Endothelial cell (in vitro differentiated cells): ENCODE measurements at places on chromosomes 16 and 17.

- DNase-seq, result no peak
Observed at GRCh38 chr17:42131232-42131631, 8.6 kb downstream of the HSPB9 start.

DNA sequence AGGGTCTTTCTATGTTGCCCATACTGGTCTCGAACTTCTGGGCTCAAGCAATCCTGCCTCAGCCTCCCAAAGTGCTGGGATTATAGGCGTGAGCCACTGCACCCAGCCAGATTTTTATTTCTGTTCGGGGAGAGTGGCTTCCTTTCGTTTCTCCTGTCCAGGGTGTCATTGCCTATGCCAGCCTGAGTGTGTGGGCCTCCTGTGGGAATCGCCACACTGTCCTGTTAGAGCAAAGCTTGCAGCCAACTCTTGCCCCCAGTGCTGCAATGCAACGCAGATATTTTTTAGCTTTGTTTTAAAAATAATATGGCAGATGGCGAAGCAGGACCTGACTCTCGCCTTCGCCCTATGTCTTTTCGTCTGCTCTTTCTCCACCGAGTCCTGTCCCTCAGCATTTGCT is 395.0 kb downstream of the SNX29 start:
- no peak for DNase-seq

- DNase-seq, result no peak
Observed at GRCh38 chr17:26962255-26963162, 331.4 kb upstream of the WSB1 start.

DNA sequence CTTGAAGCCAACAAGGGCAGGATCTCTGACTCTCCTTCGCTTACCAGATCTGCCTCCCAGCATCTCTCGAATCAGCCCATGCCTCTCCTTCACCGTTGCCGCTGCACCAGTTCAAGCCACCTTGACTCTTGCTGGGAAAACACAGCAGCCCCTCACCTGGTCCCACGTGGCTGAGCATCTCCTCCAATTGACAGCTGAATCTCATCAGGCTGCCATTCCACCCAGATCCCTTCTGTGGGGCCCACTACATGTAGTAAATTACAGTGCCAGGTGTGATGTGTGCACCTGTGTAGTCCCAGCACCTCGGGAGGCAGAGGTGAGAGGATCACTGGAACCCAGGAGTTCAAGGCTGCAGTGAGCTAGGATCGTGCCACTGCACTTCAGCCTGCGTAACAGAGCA is 37.8 kb upstream of the C16orf78 start:
- DNase-seq, result no peak

DNA sequence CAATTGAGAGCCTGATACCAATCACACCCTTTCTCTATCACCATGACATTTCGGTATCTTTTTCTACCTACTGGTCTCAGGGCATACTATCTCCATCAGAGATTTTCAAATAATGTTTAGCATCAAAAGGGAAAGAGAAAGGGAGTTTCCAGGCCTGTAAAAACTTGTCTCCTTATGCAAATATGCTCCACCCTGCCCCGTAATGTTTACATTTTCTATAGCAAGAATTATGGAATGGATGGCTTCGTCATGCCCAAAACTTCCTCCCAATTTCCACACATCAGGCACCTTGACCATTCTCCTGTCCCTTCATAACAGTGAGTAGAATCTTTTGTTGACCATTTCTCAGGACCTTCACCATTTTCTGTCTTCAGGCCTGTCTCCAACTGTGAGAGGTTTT is 30.9 kb upstream of the HLF start:
- DNase-seq, result no peak

DNA sequence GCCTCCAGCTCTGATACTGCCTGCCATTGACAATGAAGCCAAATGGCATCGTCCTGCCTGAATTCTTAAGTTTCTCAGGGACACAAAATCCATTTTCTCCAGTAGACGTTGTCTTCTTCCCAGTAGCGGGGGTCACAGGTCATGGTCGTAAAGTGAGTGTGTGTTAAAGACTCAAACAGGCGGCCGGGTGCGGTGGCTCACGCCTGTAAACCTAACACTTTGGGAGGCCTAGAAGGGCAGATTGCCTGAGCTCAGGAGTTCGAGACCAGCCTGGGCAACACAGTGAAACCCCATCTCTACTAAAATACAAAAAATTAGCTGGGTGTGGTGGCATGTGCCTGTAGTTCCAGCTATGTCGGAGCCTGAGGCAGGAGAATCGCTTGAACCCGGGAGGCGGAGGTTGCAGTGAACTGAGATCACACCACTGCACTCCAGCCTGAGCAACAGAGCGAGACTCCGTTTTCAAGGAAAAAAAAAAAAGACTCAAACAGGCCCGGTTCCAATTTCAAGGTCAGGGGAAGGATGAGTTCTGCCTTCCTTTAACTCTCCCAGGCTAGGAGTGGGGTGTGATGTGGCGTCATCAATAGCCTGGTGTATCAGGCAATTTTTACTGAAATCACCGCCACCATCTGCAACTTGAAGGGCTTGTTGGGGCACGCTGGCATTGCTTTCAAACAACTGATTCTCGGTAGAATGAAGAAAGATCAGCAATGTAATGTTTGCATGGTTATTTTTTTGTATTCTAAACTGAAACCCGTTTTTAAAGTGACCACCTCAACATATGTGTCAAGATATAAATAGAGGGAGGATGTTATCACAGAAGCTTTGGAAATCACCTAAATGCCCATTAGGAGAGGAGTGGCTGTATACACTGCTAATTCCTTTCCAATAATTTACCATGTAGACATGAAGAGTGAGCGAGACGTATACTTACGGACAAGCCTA is 91.0 kb downstream of the WSCD1 start:
- no peak for DNase-seq

GRCh38 chr16:84732674-84733352 is 33.0 kb downstream of the USP10 start:
- no peak for DNase-seq

- DNase-seq, result peak; percentile 76
Observed at GRCh38 chr17:78993241-78993956, 13.7 kb upstream of the LGALS3BP start.

DNA sequence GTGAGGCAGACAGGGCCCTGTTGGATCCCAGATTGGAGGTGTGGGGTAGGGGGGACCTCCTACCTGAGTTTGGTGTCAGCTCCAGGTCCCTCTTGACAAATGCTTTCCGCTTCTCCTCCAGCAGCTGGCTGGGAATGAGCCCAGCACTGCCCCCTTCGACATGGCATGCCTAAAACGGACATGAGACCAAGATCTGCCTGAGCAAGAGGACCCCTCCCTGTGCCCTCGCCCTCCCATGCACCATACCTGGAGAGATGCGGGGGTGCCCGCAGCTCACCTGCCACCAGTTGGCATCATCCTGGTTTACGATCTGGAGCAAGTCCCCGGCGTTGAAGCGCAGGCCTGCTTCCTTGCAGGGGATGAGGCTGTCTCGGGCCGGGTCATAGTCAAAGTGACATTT is 26.2 kb downstream of the MPP2 start:
- DNase-seq, result no peak

DNA sequence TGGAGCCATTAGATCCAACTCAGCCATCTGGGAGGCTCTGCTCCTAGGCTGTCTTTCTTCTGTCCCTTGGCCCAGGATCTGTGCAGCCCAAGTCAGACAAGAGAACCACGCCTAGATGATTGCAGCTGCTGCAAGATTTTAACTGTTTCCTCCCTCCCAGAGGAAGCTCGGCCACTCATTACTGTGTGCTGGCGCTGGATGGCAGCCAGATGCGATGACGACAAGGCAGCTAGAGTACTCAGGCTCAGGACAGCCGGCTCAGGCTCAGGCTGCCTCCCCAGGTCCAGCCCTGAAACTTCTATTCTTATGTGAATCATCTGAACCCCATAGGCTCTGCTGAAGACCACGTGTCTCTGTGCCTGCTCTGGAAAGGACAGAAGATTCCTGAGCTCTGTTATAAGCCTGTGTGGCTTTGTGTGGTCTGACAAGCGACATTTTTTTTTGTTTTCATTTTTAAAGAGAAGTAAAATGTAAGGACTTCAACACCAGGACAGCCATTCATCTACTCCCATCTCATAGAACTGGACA is 32.1 kb upstream of the FBXW10B start:
- DNase-seq, result no peak

GRCh38 chr16:11966173-11966572 is 1.2 kb downstream of the TNFRSF17 start:
- DNase-seq, result no peak

DNA sequence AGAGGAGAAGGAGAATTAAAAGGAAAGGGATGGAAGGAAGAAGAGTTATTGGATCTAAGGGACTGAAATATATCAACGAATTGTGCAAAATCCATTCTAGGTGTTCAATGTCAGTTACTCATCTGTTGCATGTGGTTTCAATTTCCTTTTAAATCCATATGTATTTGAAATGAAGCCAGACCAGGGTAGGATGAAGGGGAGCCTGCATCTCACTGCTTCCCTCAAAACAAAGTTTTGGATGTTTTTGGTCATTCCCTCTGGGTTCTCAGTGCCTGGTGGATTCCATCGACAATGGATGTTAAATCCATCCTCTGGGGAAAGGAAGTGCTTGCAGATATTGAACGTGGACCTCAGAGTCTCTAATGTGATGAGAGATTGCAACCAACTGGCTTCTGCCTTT is 103.5 kb upstream of the XYLT1 start:
- DNase-seq, result no peak

- no peak for DNase-seq
Observed at GRCh38 chr16:26464576-26465266, 602.0 kb upstream of the C16orf82 start.

- DNase-seq, result no peak
Observed at GRCh38 chr16:17348042-17348783, 122.5 kb downstream of the XYLT1 start.

- DNase-seq, result no peak
Observed at GRCh38 chr17:78347453-78347852, 12.4 kb downstream of the SOCS3 start.

- no peak for DNase-seq
Observed at GRCh38 chr17:34378664-34379101, 15.7 kb upstream of the CCL1 start.

- DNase-seq, result no peak
Observed at GRCh38 chr16:50024207-50024606, 818 bp upstream of the CNEP1R1 start.

GRCh38 chr16:1152123-1152638 is 725 bp upstream of the CACNA1H start:
- DNase-seq, result peak; percentile 26

DNA sequence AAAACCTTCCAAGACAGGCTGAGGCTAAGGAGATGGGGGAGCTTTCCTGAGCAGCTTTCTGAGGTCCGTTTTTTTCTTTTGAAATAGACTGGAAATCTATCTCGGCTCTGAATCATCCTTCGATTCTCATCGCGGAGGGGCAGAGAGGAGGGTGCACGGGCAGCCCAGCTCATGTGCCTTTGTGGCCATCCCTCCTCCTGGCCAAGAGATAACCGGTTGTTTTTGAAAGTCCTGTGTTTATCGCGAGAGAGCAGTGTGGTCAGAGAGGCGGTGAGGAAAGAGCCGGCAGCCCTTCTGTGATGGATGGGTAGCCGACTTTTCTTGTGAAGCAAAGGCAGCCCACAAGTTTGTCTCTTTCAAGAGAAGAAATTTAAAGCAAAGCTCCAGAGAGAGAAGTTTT is 191.6 kb downstream of the CCDC182 start:
- no peak for DNase-seq

GRCh38 chr16:75385507-75386152 is 47.7 kb downstream of the CFDP1 start:
- DNase-seq, result no peak

- DNase-seq, result no peak
Observed at GRCh38 chr16:78799429-78799828, 700.0 kb downstream of the WWOX start.

GRCh38 chr17:35709874-35710273 is 21.6 kb upstream of the RASL10B start:
- DNase-seq, result no peak

- peak; percentile 77 for DNase-seq
Observed at GRCh38 chr16:30183233-30184095, at the start of gene CORO1A. CORO1A (plus strand) TSS chr16:30183602; CDS start chr16:30185210, 1,608 bp downstream.

DNA sequence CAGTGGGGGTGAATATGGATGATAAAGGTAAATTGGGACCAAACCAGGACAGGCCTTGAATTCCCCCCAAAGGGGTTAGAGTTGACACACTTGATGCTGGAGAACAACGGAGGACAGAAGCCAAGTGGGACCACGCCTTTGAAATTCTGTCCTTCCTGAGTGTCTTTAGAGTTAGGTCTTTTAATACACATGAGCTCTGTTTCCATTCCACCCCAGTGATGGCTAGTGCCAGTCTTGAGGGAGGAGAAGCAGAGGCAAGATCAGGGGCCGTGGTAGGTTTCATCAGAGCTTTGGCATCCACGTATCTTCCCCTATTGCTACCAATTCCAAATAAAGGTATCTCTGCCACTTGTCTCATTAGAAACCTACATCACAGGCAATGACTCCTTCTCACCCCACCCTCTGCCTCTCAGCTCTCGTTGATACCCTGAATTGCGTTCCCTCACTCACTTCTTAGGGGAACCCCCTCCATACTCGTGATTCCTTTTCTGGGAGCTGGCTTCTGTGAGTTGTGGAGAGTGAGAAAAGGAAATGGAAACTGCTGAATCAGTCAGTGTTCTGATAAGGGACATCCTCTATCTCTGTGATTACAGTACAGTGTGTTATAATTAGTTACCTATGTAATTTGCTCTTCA is 2.4 kb upstream of the CCL3L1 start:
- DNase-seq, result no peak

GRCh38 chr17:66348584-66349165 is 46.3 kb downstream of the PRKCA start:
- DNase-seq, result no peak

DNA sequence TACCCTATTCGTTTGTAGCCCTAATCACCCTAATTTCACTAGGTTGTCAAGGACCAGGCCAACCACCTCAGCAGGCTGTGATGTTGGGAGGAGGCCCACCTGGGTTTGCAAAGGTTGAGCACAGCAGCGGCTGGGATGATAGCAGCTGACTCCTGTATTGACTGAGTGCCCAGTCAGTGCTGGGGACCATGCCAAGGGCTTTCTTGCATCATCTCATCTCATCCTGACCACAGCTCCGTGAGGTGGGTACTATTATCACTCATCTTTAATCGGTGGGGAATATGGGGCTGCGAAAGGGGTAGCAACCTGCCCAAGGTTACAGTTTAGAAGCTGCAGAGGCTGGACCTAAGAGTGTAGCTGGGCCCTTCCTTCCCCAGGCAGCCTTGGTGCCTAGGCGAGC is 11.7 kb downstream of the ATPAF2 start:
- no peak for DNase-seq

DNA sequence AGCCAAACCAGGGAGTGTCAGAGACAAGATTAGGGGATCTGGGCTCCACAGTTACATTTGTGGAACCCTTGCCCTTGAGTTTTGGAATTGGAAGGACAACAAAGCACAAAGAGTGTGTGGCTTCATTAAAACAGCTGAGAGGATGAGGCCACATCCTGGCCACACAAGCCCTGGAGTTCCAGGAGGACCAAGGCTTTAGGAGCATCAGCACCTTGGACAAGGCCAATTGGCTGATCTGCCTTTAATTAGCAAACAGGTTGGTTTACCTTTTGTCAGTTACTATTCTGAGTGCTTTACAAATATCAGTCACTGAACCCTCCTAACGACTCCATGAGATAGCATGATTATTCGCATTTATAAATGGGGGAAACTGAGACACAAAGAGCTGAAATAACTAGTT is 54.7 kb downstream of the SLC6A2 start:
- DNase-seq, result peak; percentile 27
